ENCODE measurements at places on chromosomes 11 and 22.

DNA sequence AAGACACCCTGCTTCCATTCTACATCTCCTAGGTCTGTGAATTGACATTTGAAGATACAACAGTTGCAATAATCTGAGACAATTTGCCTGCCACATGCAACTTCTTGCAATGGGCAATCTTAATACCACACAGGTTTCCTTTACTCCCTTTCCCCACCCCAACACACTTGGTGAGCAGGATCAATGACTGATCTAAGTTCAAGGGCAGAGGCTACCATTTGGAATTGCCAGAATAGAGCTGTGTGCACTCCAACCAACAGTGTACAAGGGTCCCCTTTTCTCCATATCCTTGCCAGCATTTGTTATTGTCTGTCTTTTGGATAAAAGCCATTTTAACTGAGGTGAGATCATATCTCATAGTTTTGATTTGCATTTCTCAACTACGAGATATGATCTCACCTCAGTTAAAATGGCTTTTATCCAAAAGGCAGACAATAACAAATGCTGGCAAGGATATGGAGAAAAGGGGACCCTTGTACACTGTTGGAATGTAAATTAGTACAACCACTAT, 2.9 kb upstream of the NNMT start:
- H3K4me3 ChIP-seq = no peak overlapping the region
- peak overlapping the region; percentile 100 for H3K27ac ChIP-seq
- peaks cover 11% of the 10 kb centered on the region for H3K36me3 ChIP-seq
- no peaks in the 10 kb centered on the region for H3K27me3 ChIP-seq
- H3K4me1 ChIP-seq = peaks cover 60% of the 10 kb centered on the region

- no peaks in the 10 kb centered on the region for H3K36me3 ChIP-seq
- no peaks in the 10 kb centered on the region for H3K4me1 ChIP-seq
- peaks cover 28% of the 10 kb centered on the region for H3K27me3 ChIP-seq
Measured at GRCh38 chr22:39627208-39627607, 56.7 kb downstream of the CACNA1I start.

DNA sequence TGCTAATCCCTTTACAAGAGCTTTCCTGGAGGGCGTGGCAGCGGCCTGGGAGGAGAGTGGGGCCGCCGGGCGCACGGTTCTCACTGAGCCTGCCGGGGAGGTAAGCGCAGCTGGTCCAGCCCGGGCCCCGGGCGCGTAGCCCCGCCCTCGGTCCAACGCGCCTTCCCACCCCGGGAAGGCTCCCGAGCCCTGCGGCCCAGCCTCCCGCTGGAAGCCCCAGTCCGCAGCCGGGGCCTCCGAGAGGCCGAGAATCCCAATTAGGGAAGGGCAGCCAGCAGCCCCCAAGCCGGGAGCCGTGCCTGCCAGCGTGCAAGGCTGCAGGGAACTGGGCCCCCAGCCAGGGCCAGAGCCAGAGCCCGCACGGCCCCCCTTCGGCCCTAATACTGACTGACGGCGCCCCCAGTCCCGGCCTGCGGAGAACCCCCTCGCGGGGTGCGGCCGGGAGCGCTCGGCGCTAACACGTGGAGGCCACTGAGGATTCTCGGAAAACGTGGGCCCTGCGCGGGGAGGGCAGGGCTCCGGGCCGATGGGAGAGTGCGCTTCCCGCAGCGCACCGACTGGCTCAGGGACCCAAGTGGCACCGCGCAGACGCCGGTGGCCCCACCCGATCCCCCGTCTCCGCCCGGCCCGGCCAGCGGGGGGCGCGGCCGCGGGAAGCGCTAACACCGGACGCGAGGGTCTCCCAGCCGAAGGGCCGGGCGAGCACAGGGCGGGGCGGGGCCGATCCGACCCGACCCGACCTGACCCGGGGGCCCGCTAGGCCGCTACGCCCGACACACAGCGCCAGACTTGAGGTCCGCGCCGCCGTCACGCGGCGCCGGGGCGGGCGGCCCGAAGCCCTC, 5.7 kb downstream of the ZFTA start:
- H3K27ac ChIP-seq = no peak overlapping the region
- DNase-seq = peak; percentile 92
- peaks cover 4% of the 10 kb centered on the region for H3K4me1 ChIP-seq
- H3K27me3 ChIP-seq = no peaks in the 10 kb centered on the region
- H3K4me3 ChIP-seq = no peak overlapping the region

DNA sequence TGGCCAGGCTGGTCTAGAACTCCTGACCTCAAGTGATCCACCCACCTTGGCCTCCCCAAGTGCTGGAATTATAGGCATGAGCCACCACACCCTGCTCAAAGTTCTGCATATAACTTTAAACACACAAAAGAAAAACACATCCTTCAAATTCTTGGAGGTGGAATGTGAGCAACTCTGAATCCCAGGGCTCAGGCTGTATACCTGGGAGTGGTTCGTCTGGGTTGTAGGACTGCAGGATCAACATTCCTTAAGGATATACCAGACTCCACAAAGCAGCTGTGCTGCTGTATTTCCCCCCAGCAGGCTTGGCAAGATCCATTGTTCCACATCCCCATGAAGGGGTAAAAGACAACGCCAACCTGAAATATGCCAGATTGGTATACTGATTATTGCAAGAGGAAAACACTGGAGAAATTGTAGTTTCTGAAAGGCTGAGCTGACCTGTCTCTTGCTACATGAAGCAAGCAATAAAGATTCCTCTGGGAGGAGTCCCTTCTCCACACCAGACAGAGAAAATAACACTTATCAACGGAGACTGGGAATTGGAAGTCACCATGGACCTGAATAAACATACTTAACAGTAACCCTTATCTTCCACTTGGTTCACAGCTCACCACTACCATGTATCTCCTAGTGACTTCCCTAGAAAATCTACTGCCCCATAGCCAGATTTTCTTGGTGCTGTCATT, 12.2 kb upstream of the RPS3 start:
- H3K27ac ChIP-seq = no peak overlapping the region
- H3K27me3 ChIP-seq = no peaks in the 10 kb centered on the region
- peaks cover 18% of the 10 kb centered on the region for H3K4me1 ChIP-seq
- H3K4me3 ChIP-seq = no peak overlapping the region
- no peak for DNase-seq
- H3K36me3 ChIP-seq = no peaks in the 10 kb centered on the region
